ENCODE measurements at places on chromosomes 16 and 17.

- DNase-seq: no peak
These were observed 72.8 kb downstream of the WWP2 start for GRCh38 chr16:69834807-69835466.

- DNase-seq: no peak
These were observed 17.0 kb upstream of the PIK3R6 start for GRCh38 chr17:8884336-8884990.

GRCh38 chr17:32935726-32936125 lies 7.8 kb downstream of the TMEM98 start:
- DNase-seq: no peak

GRCh38 chr17:47705536-47706530 lies 11.9 kb downstream of the TBKBP1 start:
- DNase-seq: no peak

DNA sequence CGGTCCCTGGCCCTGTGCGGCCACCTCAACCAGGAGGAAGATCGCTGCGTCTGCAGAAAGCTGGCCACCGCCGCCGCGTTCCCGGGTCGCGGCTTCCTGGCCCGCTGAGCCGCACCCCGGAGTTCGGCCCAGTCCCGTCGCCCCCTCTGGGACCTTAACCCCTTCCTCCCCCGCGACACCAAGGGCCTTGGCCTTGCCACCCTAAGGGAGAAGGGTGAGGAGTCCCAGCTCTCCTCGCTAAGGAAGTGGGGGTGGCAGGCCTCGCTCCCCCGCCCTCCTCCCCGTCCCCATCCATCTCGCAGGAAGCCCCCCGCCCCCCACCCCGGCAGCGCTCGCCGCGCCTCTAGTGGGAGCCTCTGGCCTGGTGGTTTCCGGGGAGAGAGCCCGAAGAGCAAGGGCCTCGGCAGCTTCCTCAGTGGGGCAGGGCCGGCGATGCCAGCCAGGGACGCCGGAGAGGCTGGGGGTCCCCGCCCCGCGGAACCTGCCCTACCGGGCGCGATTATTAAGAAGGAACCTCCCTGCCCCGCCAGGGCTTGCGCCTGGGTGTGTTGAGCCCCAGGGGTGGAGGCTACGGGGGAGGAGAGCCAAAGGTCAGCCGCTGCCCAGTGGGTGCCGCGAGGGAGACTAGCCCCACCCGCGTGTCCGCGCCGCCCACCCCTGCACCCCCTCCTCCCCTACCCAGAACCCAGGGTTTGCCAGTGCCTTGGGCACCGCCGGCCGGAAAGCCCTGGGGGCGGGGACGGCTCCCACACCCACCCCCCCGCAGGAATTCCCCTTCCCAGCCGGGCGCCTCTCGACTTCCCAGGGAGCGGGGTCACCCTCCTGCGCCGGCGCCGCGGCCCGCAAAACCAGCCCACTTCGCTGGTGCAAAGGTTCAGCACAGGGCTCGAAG lies 6.8 kb downstream of the CBX4 start:
- no peak for DNase-seq

DNA sequence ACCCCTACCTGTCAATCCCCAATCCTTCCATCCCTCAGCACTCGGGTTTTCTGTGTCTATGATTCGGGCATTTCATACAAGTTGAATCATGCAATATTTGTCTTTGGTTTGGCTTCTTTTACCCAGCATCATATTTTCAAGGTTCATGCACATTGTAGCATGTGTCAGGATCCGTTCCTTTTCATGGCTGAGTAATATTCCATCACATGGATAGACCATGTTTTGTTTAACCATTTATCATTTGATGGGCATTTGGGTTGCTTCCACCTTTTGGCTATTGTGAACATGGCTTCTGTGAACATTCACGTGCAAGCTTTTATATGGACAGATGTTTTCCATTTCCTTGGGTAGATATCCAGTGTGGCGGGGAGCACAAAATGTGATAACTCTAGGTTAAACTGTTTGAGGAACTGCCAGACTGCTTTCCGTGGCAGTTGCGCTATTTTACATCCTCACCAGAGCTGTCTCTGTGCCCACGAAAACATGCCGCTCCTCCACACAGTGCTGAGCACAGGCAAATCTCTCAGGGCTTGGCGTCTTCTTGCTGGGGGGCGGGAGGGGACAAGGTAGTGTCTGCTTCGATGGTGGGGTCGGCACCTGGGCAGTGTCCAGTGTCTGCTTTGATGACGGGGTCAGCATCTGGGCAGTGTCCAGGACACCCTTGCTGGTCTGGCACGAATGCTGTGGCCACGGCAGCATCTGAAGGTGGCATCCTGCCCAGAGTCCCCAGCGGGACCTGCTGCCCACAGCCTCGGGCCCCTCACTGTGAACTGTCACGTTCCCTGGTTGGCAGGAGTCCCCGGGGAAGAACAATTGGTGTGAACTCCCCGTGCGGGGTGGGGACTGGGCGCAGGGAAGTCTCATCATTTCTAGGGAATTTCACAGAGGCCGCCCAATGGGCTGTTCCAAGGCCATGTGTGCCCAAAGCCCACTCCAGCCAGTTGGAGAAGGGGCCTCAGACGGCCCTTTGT lies 32.4 kb upstream of the JPH3 start:
- DNase-seq: peak; percentile 67

DNA sequence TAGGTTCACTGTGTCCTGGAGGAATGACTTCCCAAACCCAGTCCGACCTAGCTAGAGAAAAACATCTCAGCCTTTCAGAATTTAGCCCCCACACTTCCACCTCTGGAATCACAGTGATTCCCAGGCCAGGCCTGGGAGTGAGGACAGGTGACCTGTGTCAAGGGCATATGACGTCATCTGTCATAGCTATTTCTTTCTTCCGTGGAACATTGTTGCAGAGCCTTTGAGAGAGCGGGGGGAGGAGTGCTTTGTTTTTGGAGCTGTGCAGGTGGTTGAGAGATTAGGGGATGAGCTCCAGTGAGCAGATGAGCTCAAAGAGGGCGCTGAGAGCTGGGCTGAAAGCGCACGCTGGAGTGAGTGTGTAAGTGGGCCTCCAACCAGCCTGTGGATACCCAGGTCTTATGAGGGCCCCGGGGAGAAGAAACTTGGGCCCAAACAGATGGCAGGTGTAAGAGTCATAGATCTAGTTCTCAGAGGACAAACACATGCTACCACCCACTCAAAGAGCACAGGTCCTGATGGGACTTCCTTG lies 344.8 kb downstream of the SNX29 start:
- no peak for DNase-seq

DNA sequence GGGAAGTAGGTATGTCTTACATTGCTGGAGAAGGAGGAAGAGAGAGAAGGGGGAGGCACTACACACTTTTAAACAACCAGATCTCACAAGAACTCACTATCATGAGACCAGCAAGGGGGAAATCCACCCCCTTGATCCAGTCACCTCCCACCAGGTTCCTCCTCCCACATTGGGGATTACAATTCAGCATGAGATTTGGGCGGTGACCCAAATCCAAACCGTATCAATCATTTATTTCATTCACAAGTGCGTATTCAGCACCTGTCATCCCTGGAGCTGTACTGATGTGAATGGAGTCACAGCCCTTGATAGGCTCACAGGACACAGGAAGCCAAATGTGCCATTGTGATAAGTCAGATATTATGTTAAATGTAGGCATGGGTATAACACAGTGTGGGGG lies 228.3 kb upstream of the HSBP1 start:
- DNase-seq: no peak

DNA sequence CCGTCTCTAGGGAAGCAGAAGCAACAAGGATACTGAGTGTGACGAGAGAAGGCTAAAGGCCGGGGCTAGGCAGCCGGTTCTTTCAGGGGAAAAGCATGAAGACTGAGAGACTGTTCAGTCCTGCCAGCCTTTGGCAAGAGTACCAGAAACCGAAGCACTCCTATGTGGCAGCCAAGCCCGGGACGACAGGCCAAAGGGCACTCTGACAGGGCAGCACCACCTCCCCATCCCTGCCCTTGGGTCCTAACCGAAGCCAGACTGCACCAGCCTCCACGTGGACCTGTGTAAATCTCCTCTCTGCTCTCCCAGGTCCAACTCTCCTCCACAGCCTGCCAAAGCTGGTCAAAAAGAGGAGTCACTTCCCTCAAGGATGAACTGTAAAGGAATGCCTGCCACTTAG lies 23.5 kb upstream of the ALOX15 start:
- DNase-seq: no peak

GRCh38 chr16:49454426-49455180 lies 81.0 kb downstream of the C16orf78 start:
- DNase-seq: no peak

- no peak for DNase-seq
These were observed 275.0 kb upstream of the DYNLRB2 start for GRCh38 chr16:80265624-80266306.

DNA sequence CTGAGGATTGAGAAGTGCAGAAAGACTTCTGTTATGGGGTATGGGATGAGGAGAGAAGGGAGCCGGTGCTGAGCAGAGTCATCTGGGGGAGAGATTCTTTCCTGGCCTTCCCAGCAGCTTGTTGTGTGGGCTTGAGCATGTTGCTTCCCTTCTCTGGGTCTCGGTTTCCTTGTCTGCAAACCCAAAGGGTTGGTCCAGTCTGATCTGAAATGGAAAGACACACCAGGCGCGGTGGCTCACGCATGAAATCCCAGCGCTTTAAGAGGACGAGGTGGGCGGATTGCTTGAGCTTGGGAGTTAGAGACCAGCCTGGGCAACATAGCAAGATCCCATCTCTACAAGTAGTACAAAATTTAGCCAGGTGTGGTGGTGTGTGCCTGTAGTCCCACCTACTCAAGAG lies 6.0 kb downstream of the SOCS3 start:
- no peak for DNase-seq

GRCh38 chr17:37743612-37743874 lies 1.3 kb downstream of the HNF1B start:
- DNase-seq: no peak

GRCh38 chr17:6843241-6843880 lies 11.8 kb upstream of the TEKT1 start:
- no peak for DNase-seq

GRCh38 chr17:2157675-2158395 lies 102.9 kb downstream of the HIC1 start:
- no peak for DNase-seq

DNA sequence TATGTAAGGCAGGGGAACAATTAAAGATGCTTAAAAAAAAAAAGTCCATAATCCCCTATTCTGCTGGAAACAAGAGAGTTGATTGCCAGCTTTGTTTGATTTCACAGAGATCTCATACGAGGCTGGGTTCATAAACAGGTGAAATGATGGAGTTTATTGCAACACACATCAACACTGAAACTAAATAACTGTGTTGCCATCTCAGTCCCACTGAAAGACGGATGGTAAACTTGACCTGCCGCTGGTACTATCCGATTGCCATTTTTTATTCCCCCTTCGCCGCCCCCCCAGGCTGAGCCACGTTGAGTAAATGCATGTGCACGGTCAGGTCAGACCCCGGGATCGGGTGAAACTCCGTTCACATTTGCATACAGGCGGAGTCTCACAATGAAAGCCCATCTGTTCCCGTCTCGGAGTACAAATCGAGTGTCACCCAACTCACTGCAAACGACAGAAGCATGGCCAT lies 119.2 kb downstream of the SKAP1 start:
- DNase-seq: peak; percentile 50

DNA sequence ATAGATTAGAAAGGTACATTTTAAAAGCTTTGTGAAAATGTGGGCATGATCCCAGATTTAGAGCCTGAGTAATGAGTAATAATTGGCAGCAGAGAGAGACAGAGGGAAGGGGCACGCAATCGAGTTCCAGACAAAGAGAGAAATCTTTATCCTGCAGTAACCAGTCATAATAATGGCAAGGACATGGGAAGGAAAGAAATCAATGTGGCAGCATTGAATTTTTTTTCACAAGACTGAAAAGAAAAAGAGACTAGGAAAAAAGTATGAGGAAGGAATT lies 790.8 kb upstream of the SOX9 start:
- DNase-seq: no peak

DNA sequence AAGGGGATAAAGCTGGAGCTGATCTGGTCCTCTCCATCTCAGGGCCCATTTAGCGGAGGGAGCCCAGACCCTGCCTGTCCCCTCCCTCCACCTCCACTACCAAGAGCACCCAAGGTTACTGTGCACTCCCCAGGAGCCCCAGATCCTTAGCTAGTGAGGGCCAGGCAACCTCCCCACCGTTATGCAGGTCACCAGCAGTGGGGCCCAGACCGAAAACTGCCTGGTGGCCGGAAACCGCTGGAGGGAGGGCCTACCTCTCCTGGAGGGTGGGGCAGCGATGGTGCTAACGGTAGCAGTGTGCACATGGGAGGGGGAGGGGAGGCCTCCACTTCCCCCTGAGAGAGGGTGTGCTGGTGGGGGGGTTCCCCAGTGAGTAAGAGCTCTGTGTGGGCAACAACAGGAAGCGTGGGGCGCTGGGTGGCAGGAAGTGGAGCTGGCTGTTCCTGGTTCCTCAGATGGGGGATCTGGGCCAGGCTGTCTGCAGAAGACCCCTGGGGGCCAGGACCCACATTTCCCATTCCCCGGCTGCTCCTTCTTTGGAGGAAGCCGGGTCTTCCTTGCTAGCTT lies 4.4 kb downstream of the FMNL1 start:
- no peak for DNase-seq

DNA sequence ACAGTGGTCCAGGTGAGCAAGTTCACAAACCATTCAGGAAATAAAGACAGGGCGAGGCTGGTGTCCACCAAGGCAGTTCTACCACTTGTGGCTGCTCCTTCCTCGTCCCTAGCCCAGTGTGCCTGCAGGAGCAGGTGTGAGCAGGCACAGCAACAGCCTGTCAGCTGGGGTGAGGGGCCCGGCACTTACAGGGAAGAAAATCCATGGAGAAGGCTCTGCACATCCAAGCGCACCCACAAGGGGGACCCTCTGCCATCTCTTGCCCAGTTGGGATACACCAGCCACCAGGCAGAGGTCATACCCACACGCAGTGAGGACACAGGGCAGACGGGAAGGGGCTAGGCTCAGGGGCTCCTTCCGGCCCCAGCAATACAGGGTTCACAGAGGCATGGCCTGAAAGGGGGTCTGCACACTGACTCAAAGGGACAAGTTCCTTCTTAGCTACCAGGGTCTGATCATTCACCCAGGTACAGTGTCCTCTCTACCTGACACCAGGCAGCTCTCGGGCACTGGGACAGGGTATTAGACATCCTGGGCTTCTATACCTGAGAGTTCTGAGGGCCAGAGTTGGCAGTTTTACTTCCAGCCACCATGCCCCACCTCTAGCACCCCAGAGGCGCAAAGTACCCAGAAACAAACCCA lies 27.0 kb downstream of the CDIP1 start:
- peak; percentile 47 for DNase-seq

GRCh38 chr16:88726981-88727380 lies 20.7 kb downstream of the CTU2 start:
- no peak for DNase-seq

GRCh38 chr16:62967611-62968010 lies 931.4 kb upstream of the CDH8 start:
- DNase-seq: no peak

- DNase-seq: no peak
These were observed 145.5 kb upstream of the SOX9 start for GRCh38 chr17:71975331-71975801.

- DNase-seq: no peak
These were observed 17.3 kb downstream of the C17orf100 start for GRCh38 chr17:6668727-6669425.
